ENCODE measurements at places on chromosomes 2 and 18.

DNA sequence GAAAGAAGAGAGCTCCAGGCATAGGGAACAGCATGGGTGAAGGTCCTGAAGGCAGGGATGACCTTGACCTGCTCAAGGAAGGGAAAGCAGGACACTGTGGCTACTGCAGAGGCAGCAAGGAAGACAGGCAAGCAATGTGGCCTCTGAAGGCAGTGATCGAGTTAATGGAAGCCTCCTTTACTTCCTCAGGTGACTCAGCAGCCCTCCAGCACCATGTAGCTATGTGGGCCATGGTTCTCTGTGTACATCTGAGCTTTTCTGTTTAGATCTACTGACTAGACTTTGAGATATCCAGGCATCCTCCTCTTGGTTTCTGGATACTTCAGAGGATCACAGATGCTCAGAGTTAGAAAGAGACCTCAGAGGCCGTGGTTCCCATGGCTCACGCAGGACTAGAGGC lies 107.3 kb upstream of the PID1 start:
- DNase-seq: no peak

DNA sequence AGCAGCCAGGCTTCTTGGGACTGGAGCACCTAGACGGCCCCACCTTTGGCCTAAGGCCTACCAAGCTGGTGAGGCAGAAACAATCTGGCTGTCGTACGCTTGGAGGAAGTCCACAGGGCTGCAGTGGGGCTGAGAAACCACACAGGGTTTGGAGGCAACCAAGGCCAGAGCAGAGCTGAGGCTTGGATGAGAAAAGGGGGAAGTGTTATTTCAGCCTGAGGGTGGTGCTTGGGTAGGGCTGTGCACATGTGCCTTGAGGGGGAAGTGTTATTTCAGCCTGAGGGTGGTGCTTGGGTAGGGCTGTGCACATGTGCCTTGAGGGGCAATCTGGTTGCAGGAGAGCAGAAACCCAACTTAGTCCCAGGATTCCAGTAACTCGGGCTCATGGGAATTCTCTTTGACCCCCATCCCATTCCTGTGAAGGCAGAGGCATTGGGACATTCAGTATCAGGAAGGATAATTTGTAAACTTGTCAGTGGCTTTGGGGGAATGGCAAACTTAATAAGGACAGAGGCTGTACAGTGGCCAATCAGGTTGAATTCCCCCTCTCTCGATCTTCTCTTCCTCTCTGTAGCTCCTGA lies 971 bp upstream of the FBXO41 start:
- no peak for DNase-seq

- DNase-seq: no peak
Observed at GRCh38 chr18:7839548-7839947, 272.4 kb downstream of the PTPRM start.

DNA sequence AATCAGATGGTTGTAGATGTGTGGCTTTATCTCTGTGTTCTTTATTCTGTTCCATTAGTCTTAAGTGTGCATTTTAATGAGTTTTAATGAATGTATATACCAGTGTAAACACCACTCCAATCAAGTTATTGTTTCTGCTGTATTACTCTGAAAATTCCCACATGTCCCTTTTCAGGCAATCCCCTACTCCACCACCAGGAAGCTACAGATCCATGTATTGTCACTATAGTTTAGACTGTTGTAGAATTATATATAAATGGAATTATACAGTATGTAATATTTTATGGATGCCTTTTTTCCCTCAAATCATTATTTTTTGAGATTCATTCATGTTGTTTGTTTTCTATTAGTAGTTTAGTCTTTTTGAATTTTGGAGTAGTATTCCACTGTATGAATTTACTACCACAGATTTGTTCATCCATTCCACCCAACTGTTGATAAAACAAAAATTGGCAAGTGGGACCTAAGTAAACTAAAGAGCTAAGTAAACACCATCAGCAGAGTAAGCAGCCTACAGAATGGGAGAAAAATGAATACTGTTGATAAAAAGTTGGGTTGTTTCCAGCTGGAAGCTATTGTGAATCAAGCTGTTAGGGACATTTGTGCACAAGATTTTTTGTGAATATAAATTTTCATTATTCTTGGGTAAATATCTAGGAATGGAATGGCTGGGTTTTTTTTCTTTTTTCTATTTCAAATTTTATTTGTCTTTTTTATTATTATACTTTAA lies 262.0 kb downstream of the CAMKMT start:
- no peak for DNase-seq

- DNase-seq: no peak
Observed at GRCh38 chr2:176076796-176077195, 7.0 kb downstream of the EVX2 start.

DNA sequence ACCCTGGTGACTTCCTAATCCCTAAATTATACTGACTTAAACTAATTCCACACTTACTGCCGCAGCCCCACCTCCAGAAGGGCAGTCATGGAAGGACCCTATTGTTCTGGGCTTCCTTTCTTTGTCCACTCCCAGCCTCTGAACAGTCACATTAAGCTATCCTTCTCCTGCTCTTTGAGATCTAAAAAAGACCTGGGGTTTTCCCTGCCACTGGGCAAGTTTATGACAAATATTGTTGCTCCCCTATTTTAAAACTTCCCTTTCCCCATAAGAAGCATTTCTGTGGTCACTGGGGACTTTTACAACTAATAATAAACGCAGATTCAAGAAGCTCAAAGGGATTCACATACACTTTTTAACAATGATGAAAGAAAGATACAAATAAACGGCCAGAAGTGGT lies 47.2 kb upstream of the XPO1 start:
- no peak for DNase-seq

DNA sequence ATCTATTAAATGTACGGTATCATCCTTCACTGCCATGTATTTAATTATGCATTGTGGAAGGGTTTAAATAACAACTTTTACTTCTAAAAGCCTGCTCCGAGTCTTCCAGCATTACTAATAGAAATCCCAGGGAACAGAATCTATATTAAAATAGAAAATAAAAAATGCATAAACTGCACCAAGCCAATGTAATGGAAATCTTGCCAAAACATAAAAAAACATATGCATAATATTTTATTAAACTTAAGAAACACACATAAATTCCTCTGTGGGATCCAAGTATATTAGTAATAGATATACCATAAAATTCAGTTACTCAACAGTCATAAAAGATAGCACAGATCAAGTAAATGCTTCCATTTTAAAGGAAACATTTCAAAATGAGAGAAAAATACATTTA lies 175.6 kb downstream of the TDRD15 start:
- no peak for DNase-seq

DNA sequence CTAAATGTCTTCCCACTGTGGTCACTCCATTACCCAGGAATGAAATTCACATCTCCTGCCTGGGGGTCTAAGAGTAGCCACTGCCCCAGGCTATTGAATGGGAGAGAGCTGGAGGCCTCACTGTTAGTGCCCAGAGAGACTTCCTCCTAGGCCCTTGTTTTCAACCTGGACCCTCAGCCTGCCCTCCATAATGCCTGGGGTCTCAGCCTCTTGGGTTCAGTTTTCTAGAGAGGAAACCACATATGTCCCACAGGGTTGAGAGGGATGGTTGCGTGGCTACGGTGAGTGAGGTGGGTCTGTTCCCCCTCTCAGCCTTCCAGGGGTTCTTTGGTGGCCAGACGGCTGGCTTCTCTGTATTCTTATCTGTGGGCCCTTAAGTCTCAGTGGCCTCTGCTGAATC lies 43.4 kb downstream of the SPATS2L start:
- no peak for DNase-seq

GRCh38 chr18:59502274-59503175 lies 143.5 kb upstream of the LMAN1 start:
- DNase-seq: no peak

- no peak for DNase-seq
Observed at GRCh38 chr2:167181134-167181533, 292.9 kb downstream of the XIRP2 start.

DNA sequence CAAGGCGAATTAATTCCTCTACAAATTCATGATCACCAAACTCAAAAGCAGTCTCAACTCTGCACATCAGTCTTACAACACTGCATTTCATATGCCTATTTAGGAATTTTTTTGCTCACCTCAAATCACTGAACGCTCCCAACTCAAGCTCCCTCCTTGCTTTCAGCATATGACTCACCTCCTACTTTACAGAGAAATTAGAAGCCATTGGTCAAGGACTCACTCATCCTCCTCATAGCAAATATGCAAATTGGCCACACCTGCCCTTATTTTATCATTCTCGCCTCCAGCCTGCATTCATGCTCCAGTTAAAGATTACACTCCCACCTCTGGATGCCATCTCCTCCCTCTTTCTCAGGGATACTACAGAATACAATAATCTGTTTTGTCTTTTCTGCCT lies 148.8 kb downstream of the MBD2 start:
- no peak for DNase-seq

DNA sequence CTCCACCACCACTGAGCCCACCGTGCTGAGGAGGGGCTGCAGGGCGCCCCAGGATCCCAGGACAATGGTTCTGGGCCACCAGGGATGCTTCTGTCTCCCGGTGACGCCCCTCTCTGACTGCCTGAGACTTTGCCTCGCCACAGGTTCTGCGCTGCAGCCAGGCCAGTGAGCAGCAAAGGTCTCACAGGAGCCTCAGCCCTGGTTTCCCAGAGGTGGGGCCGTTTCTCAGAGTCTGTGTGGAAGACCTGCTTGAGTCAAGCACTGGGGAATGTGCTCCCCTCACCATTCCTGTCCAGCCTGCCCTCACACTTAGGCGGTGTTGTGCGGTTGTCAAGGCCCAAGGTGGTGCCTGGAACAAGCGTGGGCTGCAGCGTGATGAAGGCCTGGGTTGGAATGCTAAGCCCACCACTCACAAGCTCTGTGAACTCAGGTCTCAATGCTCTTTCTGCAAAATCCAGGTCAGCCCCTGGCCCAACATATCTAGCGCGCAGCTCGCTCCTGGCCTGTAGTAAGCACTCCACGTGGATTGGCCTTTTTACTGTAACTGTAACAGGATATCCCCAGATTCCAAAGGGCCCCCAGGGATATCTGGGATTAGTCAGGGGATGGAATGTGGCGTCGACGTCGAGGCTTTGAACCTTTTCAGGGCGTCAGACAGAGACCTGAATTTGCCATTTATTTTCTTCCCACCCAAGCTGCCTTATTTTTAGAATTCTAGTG lies 47.6 kb downstream of the PLB1 start:
- no peak for DNase-seq

DNA sequence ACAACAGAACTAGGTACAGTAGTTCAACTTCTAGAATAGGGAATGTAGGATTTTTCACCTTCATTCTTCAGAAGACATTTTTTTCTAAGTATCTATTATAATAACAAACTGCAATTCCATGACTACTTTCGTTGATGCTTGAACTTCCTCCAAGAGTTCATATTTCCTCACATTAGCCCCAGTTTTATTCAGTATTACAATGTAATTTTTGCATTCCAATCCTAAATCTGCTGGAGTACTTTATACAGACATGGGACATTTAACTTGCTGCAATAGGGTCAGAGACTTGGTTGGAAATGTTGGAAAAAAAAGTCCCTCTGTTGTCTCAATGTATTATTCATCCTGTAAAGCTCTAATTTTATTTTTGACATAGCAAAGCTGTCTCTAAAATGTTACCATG lies 19.6 kb upstream of the FTCDNL1 start:
- no peak for DNase-seq

DNA sequence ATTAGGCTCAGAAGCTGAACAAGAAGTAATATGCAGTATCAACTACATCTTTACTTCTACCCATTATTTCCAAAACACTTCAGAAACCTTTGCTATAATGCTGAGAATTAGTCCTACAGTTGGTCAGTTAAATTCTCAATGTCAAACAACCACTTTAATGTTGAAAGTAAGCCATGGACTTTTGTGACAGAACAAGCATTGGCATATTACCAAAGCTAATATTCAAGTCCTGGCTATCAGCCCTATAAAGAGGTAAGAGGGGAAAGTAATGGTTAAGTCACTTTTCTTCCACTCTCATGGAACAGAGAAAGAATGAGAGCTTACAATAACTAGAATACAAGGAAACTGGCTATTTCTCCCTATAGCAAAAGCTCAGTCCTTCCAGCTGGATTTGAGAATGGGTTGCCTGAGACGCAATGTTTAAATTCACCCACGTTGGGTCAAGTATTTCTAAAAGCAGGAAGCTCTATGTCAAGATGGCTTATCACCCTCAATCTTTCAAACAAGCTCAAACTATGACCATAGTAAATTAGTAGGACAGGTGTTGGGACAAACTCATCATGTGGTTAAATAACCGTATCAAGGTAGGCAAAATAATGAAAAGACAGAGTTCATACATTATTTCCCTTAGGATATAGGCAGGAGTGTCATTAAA lies 31.4 kb upstream of the MFSD6 start:
- no peak for DNase-seq
